Hepatocyte (in vitro differentiated cells): ENCODE measurements at places on chromosomes 6 and 20. TPM values are rescaled to one million over a fixed set of nuclear protein-coding genes. Genes with fewer than 3 reads are reported as not detected.

DNA sequence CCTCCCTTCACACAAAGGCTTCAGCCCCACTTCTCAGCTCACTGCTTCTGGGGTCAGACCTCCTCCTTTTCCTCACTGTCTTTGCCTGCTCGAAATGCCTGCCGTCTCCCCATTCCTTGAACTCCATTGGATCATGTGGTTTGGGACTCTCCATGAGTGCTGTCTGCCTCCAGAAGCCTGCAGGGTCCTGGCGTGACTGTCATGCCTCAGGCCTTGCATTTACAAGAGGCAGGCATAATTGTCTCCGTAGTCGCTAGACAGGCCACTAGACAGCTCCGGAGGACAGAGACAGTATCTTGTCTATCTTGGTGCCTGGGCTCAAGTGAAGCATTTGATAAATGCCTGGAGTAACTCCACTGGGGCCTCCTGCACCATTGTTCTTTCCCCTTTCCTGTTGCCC lies 15.3 kb downstream of the PNLDC1 start:
- no peaks in the 10 kb centered on the region for H3K27me3 ChIP-seq
- H3K27ac ChIP-seq: no peak overlapping the region

DNA sequence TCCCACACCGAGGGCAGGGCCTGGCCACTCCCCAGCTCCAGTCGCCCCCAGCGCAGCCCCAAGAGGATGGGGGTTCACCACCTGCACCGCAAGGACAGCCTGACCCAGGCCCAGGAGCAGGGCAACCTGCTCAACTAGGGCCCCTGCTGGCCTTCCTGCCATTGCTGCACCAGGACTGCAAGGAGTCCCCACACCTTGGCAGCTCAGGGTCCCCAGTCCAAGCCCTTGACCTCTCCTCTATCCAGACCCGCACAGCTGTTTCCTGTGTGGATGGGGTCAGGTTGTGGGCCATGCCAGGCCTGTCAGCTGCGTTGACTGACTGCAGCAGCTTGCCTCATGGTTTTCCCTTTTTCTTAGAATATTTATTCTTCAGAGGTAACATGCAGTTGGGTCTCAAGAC lies 4.4 kb downstream of the LRRC73 start:
- H3K4me3 ChIP-seq: no peak overlapping the region
- DNase-seq: no peak
- H3K27ac ChIP-seq: no peak overlapping the region
- H3K4me1 ChIP-seq: peaks cover 14% of the 10 kb centered on the region

GRCh38 chr20:2521369-2522305 lies 12.9 kb upstream of the ZNF343 start:
- DNase-seq: peak; percentile 56
- H3K36me3 ChIP-seq: no peaks in the 10 kb centered on the region
- H3K4me1 ChIP-seq: peaks cover 3% of the 10 kb centered on the region
- H3K4me3 ChIP-seq: no peak overlapping the region
- no peaks in the 10 kb centered on the region for H3K27me3 ChIP-seq

DNA sequence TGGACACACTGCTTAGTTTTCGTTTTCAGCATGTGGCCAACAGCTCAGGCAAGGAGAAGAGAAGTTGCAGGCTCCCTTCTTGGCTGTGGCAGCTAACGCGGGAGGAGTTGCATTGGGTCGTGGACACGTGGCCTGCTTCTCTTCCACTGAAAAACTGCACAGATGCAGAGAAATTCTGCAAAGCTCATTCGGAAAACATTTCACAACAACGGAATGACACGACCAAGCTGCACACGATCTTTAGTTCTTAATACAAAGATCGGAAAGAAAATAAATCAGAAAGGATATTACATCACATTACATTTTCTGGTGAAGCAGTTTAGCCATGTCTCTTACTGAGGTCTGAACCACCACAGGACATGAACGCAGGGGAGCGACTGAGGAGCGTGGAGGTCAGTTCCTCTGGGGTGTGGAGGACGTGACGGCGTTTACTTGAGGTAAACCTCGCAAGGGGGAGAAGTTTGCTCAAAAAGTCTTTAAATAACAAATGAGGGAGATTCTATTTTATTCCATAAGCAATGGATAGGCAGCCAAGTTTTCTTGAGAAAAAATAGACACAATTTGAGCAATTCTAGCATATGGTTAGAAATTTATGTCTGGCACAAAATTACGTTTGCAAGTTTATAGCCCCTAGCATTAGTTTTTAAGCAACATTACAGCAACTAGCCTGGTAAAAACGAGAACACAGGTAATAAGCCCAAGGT lies 178.3 kb downstream of the THBS2 start:
- H3K27ac ChIP-seq: peak overlapping the region; percentile 43
- no peaks in the 10 kb centered on the region for H3K27me3 ChIP-seq
- peak; percentile 35 for DNase-seq
- peaks cover 9% of the 10 kb centered on the region for H3K4me1 ChIP-seq
- H3K36me3 ChIP-seq: no peaks in the 10 kb centered on the region
- H3K4me3 ChIP-seq: no peak overlapping the region

DNA sequence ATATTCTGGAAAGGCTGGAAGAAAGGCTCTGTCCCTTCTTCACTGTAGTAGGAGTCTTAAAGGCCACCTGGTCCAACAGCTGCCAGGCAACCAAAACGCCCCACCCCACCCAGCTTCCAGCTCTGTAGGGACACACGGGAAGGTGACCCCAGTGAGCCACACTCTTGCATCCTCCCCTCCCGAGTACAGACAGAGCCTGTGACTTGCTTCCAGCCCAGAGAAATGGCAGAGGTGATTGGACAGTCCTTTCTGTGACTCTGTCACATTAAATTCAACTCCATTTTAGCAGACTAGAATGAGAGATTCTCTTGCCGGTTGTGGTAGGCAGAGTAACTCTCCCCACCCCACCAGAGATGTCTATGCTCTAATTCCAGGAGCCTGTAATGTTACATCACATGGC lies 226.2 kb upstream of the ARID1B start:
- H3K4me1 ChIP-seq: no peaks in the 10 kb centered on the region
- H3K27me3 ChIP-seq: no peaks in the 10 kb centered on the region
- no peak overlapping the region for H3K27ac ChIP-seq
- no peak for DNase-seq
- no peak overlapping the region for H3K4me3 ChIP-seq

DNA sequence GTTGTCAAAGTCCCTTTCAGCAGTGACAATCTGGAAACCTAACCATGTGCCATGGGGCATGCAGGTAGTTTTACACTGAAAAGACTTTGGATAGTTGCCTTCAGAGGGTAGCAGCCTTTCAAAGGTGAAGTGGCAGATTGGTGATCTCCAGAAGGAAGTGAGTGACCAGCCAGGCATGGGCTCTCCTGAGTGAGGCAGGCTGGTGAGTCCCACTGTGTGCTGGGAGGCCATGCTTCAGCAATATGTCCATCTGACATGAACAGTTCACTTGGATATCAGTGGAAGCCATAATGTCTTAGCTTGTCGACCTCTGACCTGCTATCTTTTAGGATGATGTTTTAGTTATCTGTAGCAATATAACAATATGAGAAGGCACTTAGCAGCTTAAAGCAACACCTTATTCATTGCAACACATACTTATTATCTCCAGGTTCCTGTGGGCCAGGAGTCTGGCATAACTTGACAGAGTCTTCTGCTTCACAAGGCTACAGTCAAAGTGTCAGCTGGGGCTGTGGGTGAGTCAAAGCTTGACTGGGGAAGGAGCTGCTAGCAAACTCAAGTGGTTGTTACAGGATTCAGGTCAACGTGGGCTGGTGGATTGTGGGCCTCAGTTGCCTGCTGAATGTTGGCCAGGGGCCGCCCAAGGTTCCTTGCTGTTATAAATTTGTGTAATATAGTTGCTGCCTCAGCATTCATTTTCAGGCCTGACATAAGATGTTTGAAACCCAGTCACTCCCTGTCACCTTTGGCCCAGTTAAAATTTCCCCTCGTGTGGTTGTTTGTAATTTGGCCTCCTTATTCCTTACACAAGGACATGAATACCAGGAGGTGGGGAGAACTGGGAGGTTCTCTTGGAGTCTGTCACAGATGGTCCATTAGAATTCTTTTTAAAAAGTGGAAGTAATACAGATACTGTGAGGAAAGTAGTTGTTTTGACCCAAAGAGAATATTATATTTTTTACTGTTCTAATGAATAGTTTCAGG lies 100.2 kb downstream of the UST start:
- no peak overlapping the region for H3K4me3 ChIP-seq
- H3K27ac ChIP-seq: no peak overlapping the region
- H3K4me1 ChIP-seq: peaks cover 4% of the 10 kb centered on the region

GRCh38 chr6:38354905-38355304 lies 284.8 kb downstream of the BTBD9 start:
- no peak overlapping the region for H3K27ac ChIP-seq
- H3K36me3 ChIP-seq: no peaks in the 10 kb centered on the region
- no peak overlapping the region for H3K4me3 ChIP-seq
- no peak for DNase-seq
- H3K27me3 ChIP-seq: no peaks in the 10 kb centered on the region

GRCh38 chr20:13771853-13772453 lies 12.8 kb downstream of the ESF1 start:
- DNase-seq: peak; percentile 49
- H3K27me3 ChIP-seq: no peaks in the 10 kb centered on the region
- no peak overlapping the region for H3K27ac ChIP-seq
- H3K4me1 ChIP-seq: no peaks in the 10 kb centered on the region

GRCh38 chr6:55777469-55777868 lies 97.9 kb downstream of the BMP5 start:
- H3K27me3 ChIP-seq: no peaks in the 10 kb centered on the region
- no peak overlapping the region for H3K27ac ChIP-seq
- no peaks in the 10 kb centered on the region for H3K36me3 ChIP-seq
- DNase-seq: no peak
- H3K4me1 ChIP-seq: no peaks in the 10 kb centered on the region

DNA sequence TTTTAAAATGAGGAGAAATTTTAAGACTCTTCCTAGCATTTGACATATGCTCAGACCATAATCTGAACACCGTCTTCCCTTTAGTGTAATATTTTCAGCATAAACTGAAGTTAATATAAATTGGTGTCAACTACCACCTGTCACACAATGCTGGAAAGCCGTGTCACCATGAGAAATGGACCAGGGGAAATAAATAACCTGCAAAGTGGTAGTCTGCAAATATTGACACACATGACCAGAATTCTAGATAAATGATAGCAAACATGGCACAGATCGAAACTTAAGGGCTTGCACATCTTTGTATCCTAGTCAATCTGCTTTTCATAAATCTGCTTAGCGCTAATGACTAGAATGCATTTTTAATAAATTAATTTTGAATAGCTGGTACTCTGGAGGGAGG lies 191.9 kb downstream of the CD83 start:
- no peaks in the 10 kb centered on the region for H3K27me3 ChIP-seq
- H3K27ac ChIP-seq: peak overlapping the region; percentile 78
- peaks cover 25% of the 10 kb centered on the region for H3K4me1 ChIP-seq
- H3K36me3 ChIP-seq: no peaks in the 10 kb centered on the region
- H3K4me3 ChIP-seq: no peak overlapping the region
- no peak for DNase-seq

DNA sequence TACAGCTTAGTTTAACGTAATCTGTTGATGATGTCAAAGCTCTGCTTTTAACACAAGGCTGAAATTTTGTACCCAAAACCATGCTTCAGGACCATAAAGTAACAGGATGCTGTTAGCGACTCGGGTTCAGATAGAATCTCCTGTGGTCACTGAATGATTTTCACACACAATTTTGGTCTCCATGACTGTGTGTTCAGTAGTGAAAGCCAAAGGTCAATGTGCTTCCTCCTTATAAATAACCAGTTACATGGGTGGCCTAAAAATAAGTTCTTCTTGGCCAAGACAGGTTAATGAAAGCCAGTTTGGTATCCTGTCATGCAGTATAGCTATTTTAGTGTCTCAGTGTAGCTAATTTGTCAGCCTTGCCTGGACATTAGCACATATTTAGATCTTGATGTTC lies 19.1 kb upstream of the LOC128125822 start:
- H3K4me1 ChIP-seq: no peaks in the 10 kb centered on the region
- H3K27me3 ChIP-seq: no peaks in the 10 kb centered on the region
- no peak overlapping the region for H3K4me3 ChIP-seq

GRCh38 chr6:93412452-93412851 lies 6.9 kb downstream of the EPHA7 start:
- H3K4me1 ChIP-seq: no peaks in the 10 kb centered on the region
- H3K27ac ChIP-seq: no peak overlapping the region
- H3K27me3 ChIP-seq: peaks cover 20% of the 10 kb centered on the region
- DNase-seq: no peak
- no peaks in the 10 kb centered on the region for H3K36me3 ChIP-seq
- no peak overlapping the region for H3K4me3 ChIP-seq

DNA sequence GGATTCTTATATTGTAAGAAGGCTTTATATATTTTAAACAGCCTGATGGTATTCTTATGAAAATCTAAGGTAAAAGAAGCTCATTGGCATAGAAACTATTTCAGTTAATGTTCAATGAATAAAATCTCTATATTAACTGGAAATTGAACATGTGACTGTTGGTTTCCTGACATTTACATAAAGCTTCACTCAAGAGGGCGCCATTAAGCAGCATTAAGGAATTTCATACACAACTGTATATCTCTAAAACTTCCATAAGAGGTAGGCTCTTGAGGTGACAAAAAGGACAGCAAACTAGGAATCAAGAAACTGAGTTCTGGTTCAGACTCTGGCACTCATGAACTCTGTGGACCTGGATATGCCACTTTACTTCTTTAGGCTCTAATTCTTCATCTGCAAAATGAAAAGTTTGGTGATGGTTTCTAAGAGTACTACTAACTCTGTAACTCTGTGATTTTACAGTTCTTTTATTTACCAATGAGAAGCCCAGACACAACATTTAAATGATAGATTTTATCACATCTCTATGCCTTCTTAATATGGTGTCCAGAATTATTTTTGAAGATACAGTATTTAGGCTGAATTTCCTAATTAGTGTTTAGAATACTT lies 147.5 kb downstream of the FLRT3 start:
- no peaks in the 10 kb centered on the region for H3K27me3 ChIP-seq
- no peaks in the 10 kb centered on the region for H3K36me3 ChIP-seq
- no peak overlapping the region for H3K4me3 ChIP-seq
- H3K4me1 ChIP-seq: no peaks in the 10 kb centered on the region

- DNase-seq: no peak
- no peaks in the 10 kb centered on the region for H3K36me3 ChIP-seq
- H3K4me1 ChIP-seq: no peaks in the 10 kb centered on the region
- no peaks in the 10 kb centered on the region for H3K27me3 ChIP-seq
Observed at GRCh38 chr20:24779131-24779530, 169.9 kb upstream of the CST7 start.

DNA sequence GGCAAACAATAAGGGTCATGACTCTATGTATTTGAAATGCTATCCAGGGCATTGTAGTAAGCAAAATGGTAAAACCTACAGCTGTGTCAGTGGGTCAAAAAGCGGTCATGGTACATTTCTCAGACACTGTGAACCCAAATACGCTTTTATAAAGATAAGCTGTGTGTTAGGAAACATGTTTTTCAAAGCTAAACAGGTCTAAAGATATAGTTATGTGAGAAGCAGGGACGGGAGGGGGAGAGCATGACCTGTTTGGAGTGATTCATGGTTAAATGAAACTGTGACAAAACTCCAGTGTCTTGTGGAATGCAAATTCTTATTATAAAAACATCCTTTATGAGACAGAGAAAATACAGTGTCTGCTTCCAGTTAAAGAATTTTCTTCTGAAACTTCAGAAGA lies 205.4 kb upstream of the BMP2 start:
- DNase-seq: peak; percentile 21
- peak overlapping the region; percentile 25 for H3K27ac ChIP-seq
- H3K36me3 ChIP-seq: no peaks in the 10 kb centered on the region
- H3K27me3 ChIP-seq: no peaks in the 10 kb centered on the region
- peaks cover 6% of the 10 kb centered on the region for H3K4me1 ChIP-seq
- H3K4me3 ChIP-seq: no peak overlapping the region

- DNase-seq: no peak
- no peak overlapping the region for H3K4me3 ChIP-seq
- no peaks in the 10 kb centered on the region for H3K36me3 ChIP-seq
- no peaks in the 10 kb centered on the region for H3K27me3 ChIP-seq
Observed at GRCh38 chr6:37324131-37325033, 29.4 kb upstream of the RNF8 start.

Gene OR12D3
- total RNA-seq: not detected in 2 replicates

Gene SIRPD
- not detected in 2 replicates for total RNA-seq

Gene SALL4
- 12.7 and 14.9 TPM in 2 replicates for total RNA-seq
